ENCODE measurements at places on chromosomes 7 and 10.

DNA sequence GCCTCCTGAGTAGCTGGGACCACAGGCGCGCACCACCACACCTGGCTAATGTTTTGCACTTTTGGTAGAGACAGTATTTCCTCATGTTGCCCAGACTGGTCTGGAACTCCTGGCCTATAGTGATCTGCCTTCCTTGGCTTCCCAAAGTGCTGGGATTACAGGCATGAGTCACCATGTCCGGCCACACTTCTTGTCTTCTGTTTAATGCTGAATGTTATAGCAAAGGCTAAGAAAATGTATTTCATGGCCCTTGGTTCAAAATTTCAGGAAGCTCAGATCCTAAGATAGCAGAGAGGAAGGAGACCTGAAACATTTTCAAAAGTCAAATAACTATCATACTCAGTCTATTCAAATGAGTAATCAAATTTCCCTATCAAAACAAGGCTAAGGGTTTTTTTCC, 229.6 kb downstream of the BAMBI start:
- no peak for DNase-seq

- no peak for DNase-seq
These were observed 61.5 kb downstream of the IQUB start for GRCh38 chr7:123472750-123473445.

GRCh38 chr10:45418849-45419675, 45.0 kb downstream of the ALOX5 start:
- DNase-seq: no peak

GRCh38 chr7:73817121-73817520, 13.7 kb upstream of the CLDN4 start:
- no peak for DNase-seq

GRCh38 chr7:57867884-57868701, 418.1 kb downstream of the ZNF716 start:
- peak; percentile 9 for DNase-seq

- no peak for DNase-seq
These were observed 36.5 kb downstream of the C10orf71 start for GRCh38 chr10:49335364-49335972.

DNA sequence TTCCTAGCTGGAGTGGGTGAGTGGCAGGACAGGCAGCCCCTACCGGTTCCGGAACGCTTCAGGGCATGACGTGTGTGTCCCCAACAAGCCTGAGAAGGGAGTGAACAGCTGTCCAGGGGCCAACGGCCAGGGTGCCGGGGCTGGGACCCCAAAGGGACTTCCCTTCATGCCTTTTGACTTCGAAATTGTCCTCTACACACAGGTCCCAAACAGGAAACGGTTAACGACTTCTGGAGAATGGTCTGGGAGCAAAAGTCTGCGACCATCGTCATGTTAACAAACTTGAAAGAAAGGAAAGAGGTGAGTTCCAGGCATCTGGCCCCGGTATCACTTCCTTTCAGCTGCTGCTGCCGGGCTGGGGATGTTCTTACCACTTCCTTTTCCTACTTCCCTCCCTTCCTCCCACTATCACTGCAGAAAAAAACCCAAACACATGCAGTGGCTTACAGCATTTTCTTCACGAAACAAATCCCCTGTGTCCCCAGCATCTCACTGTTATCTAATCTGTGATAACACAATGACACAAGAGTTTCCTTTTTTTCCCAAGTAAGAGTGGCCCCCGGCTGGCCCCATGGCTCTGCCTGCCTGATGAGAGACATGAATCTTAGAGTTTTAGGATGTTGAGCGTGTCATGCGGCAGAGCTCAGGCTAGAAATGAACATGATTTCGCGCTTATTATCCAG, 63.2 kb downstream of the MKI67 start:
- no peak for DNase-seq

DNA sequence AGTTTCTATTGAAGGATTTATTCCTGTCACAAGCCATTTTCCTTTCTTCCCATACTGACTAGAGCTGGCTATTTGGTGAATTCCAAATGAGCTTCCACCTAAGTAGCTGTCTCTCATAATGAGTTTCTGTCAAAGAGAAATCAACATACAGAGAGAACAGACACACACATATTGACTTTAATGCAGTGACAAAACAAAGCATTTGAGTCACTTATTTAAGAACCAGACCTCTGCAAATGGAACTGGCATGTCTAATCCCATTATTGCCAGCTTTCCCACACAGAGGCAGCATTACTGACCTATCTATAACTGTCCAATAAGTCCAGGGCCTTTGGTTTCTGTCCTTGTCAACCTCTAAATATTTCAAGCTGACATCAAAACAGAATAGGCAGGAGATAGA, 179.3 kb upstream of the CSTF2T start:
- DNase-seq: no peak

DNA sequence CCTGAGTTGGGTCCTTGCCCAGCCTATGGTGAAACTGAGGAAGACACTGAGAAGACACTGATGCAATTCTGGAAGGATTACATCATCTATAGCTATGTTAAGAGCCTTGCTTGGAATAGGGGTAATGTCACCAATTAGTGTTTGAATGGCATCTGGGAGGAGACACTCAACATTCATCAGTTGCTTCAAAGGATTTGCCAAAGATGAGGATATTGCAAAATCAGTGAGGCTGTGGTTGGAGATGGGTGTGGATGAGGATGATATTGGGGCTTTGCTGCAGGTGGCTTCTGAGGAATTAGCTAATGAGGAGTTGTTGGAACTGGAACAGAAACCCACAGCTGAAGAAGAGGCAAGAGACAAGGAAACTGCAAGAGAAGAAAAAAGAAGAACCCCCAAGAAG, 146.7 kb upstream of the SP4 start:
- no peak for DNase-seq

DNA sequence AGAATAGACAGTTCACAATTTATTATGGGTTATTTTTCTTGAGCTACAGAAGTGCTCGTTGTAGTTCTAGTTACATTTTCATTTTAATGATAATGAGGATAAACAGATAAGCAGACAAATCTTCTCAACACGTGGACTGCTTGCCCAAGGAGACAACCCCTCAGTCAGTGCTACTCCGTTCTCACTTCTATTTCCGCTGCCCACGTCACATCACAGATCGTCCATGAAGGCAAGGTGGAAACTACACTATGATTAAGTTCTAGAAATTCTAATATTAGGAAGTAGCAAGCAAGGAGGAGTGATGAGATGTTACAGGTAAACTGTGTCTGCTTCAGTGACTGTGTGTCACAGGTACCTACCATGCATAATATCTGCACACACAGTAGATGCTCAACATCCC, 210.5 kb downstream of the CHCHD3 start:
- DNase-seq: no peak

DNA sequence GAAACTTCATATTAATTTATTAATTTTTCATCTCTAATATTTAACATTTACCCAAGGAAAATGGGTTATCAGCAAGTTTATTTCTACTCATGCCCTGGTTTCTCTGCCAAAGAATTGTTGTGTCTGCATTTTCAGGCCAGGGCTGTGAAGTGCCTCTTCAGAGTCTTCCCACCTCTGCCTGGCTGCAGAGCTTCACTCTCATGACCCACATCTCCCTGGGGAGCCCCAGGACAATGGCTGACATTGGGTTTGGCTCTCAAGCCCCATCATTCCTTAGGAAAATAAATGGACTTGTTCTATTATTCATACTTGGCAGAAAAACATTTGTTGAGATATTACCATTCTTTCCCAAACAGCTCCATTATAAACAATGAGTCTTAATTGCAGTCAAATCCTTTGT, 30.3 kb downstream of the CACNA2D1 start:
- DNase-seq: no peak

GRCh38 chr7:47771336-47771989, 176.8 kb downstream of the PKD1L1 start:
- no peak for DNase-seq

GRCh38 chr10:10208196-10208595, 809.5 kb upstream of the CELF2 start:
- DNase-seq: no peak

DNA sequence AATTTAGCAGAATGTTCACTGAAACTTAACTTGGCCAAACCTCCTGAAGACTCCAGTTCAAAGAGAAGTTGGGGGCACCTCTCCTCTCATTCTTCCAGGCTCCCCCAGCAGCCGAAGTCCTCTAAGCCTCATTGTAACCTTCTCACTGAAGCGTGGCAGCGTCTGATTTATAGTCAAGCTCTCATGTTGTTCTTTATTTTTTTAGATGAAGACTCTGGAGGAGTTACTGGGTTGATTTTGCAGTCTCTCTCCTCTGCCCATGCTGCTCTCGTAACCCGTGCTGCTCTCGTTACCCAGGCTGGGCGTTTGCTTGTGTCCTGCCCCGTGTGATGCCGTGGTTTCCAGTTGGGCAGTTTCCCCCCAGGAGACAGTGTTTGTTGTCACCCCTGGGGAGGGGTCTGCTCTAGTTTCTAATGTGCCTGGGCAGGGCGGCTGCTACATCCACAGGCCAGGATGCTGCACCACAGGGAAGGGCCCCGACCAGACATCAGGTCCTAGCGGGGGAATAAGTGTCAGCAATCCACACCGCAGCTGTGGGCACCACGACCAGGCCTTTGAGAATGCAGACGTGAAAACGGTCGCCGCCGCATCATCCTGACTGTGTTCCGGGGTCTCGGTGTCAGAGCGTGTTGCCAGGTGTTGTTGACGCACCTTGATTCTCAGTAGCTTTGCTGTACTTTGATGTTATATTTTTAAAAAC, 65.2 kb downstream of the WDR37 start:
- no peak for DNase-seq

DNA sequence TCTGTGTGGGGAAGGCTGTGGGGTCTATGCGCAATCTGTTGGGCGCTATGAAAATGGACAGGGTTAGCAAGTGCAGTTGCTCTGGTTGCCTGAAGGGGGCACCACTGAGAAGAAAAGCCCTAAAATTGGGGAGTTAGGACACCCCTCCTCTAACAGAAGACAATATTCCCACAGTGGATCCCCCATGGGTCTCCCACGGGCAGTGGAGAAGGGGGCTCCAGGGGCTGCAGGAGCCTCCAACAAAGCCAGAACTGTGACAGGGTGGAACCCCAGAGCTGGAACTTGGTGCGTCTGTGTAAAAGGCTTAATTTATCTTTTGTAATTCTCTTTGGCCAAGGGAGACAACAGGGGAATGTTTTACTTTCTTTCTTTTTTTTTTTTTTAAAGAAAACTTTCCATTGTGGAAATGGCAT, 12.5 kb upstream of the COL13A1 start:
- peak; percentile 51 for DNase-seq

DNA sequence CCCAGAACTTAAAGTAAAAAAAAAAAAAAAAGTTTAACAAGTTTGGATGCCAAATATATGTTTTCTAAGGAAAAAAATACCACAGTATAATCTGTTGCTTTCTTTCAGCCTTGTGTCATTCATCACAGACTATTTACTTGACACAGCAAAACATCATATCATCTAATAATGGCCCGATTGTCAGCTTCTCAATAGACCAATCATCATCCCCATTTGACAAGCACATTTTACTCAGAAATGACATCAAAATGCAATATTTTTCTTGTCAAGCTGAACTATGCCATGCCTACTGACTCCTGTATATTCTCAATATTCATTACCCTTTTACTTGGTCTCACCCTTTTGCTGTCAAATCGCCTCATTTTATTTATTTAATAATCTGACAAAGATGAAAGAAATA, 249.7 kb downstream of the NRG3 start:
- DNase-seq: no peak
